ENCODE measurements at places on chromosomes 12 and 14.

GRCh38 chr14:102516531-102517391 lies 7.2 kb upstream of the ANKRD9 start:
- peak; percentile 86 for DNase-seq

GRCh38 chr14:100076133-100076532 lies 10.9 kb downstream of the EVL start:
- no peak for DNase-seq

DNA sequence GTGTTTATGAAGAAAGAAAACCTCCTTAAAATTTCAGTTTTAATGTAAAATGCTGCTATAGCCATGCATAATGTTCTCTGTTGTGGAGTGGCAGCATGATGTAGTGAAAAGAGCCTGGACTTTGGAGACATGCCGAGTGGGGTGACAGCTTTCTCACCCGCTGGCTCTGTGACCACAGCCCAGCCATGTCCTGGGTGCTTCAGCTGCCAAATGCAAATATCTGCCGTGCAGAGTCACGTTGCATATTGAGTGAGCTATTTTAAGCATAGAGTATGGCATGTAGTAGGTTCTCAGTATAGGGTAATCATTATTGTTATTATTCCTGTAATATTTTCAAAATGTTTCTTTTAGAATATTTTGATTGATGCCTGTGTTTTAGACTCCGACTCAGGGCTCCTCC lies 15.5 kb upstream of the TCTN2 start:
- DNase-seq: peak; percentile 68

GRCh38 chr12:21659383-21659782 lies 1.7 kb upstream of the LDHB start:
- no peak for DNase-seq

DNA sequence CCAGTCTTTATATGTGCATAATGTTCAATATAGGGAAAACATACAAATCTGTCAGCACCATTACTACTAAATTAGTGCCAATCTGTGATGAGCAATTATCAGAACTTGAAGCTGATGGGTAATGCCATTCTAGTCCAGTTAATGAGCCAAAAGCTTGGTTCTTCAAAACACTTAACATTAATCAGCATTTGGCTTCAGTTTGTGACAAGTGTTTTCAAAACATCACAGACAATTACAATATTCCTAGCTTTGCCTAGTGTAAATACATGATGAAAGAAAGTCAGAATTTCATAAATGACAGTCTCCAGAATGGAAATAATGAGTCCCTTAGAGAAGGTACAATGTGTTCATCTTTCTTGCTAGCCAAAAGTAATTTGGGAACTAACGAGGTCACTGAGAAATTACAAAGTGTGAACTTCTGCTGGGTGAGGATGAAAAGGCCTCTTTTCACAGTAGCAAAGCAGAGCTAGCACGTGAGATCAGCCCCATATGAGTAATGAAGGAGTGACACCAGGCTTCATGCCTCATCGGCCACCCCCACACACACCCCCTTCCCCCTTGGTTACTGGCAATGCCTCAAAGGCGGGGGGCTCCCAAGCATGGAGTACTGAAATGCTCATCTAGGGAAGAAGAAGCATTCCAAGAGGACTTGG lies 180.6 kb upstream of the EEA1 start:
- no peak for DNase-seq

DNA sequence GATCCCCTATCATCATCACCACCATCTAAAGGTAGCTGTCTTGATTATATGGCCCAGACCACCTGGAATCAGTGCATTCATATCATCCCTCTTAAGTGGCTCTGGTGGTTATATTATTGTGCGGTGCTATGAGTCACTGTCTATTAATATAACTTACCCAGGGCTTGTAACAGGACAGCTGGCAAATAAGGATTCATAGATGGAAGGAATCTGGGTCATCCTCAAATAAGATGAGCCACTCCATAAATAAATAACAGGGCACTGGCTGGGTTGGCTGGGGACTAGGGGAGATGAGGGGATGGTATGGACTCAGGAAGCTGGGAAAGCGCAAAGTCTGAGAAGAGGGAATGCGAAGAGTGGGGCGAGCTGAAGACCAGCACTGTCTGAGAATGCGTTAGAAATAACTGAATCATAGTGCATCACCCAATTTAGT lies 216.1 kb downstream of the NUAK1 start:
- no peak for DNase-seq

DNA sequence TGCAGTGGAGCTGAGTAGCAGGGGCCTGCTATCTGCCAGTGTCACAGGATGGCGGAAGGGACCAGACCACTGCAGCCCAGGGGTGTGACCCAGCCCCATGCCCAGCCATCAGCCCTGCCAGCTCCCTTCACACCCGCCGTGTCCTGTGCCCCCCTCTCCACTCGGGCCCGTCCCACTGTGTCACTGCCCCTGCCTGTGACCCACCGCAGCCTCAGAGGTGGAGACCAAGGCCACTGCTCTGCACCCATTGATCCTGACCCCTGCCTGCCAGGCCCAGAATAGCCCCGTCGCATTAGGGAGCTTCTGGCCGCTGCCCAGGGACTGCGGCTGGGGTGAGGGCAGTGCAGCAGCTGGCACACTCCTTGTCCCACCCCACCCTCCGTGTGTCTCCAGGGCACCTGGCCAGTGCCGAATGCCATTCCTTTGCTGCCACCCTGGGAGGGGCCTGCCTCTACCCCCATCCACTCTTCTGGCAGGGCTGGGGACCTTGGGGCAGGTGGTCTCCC lies 2.1 kb upstream of the CRIP2 start:
- peak; percentile 89 for DNase-seq

GRCh38 chr14:25049568-25050268 lies at the start of gene STXBP6:
STXBP6 (minus strand) TSS chr14:25050147; CDS start chr14:24974818, 75,329 bp downstream.
- peak; percentile 92 for DNase-seq

GRCh38 chr12:107523775-107524535 lies 161.6 kb upstream of the PWP1 start:
- no peak for DNase-seq

DNA sequence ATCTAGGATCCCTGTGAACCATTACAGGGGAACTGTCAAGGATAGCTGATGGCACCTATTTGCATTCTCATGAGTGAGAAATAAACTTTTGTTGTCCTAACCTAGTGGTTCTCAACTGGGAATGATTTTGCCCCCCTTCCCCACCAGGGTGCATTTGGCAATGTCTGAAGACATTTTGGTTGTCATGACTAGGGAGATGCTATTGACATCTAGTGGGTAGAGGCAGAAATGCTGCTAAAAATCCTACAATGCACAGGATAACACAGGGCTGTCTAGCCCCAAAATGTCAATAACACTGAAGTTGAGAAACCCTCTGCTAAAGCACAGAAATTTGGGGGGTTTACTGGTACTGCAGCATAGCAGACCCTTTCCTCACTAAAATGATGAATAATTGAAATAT lies 140.9 kb upstream of the SRRM4 start:
- DNase-seq: no peak

GRCh38 chr14:104705340-104706047 lies 16.1 kb downstream of the INF2 start:
- DNase-seq: no peak

All from right cardiac atrium (tissue), 5 donors.